ENCODE measurements at places on chromosomes 7 and 10.

- DNase-seq = no peak
Observed at GRCh38 chr10:128092454-128092853, 33.8 kb downstream of the MKI67 start.

DNA sequence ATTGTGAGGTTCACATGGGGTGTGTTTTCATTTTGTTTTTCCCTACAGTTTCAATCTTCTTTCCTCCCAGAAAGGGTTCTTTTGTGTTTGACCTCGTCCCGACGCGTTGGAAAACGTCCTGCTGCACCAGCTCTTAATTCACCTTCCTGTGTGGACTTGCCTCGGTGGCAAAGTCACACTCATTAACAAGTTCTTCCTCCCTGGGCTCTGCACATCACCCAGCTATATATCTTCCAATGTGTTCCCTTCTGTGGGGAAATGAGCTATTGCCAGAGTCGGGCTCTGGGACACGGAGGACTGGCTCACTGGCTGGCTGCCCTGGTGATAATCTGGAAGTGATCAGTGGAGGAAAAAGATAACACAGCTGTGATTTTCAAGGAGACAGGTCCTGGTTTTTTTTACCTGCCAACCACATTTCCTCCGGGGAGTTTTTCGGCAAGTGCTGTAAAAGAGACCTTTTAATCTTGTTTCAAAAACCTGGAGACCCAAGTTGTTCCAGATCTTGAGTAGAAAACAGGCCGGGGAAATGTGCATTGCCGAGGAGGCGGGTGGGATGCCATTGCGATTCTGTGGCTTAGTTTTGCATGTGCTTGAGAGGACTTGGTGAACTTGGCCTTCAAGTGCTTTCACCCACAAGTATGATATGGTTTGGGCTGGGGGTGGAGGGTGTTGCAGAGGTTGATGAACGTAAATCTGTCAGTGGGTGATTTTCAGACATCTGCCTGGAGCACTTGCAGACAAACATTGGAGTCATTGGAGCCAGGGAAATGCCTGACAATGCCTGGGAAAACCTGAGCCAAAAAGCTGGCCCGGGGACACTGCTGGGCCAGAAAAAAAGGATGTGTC, 96.5 kb upstream of the CREB5 start:
- DNase-seq = no peak

DNA sequence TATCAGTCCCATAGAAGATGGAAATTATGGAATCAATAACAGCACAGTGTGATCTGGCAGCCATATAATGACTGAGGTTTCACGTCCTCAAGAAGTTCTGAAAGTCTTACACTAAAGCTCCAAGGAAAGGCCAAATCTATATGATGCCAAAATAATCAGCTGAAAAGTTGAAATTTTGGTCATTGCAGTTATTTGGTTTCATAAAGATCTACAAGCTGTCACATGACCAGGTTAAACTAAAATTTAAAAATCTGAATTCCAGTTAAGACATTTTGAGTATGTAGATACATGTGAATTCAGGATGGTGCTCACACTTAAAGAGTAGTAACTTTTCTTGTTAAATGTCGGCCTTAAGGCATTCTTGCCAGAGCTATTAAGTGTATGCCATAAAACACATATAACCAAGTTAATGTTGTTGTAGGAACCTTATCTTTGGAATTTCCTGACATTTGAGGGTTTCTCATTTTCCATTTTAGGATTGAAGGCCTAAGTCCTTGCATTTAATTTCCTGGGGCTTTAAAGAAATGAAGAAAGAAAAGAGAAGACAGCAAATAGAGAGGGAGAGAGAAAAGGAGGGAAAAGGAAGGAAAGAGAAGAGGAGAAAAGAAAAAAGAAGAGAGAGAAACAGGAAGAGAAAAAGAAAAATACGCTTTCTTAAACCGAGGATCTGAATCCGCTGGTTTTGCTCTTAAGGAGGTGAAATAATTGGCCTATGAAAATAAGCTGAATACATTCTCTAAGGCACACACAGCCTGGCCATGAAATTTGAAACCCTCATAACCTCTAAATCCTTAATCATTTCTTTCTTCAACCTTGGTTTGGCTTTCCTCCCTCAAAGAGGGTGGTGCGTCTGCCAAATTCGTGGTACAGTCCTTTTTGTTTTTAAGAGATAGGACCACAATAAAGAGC, 43.8 kb downstream of the DENND2A start:
- no peak for DNase-seq

DNA sequence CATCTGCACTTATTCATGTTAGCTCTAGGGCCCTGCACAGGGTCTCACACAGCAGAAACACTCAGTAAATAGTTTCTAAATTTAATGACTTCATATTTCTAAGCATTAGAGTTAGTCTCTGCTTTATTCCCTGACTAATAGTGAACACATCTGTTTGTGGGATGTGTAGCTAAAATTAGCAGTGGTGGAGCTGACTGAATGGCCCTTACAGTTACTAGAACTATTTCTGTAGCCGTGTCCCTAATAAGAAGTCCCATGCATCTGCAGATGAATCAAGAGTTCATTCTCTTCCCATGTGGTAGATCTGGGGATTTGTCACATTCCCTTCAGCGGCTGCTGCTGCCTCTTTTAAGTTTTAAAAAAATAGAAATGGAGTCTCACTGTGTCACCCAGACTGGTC, 11.7 kb downstream of the MAP3K8 start:
- no peak for DNase-seq

DNA sequence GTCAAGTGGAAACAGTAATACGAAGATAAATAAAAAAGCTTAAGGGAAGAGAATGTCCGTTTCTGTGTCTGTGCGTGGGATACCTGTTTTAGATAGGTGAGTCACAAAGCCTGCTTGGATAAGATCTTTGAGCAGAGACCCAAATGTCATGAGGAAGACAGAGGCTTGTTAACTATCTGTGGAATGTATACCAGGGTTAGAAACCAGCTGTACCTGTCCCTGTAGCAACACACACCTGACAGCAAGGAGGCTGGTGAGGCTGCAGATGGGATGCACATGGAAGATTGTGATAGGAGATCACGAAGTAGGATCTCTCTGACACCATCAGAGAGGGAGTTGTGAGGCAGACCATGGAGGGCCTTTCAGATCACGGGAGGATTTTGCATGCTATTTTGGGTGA, 105.3 kb downstream of the ARHGAP21 start:
- DNase-seq = no peak

DNA sequence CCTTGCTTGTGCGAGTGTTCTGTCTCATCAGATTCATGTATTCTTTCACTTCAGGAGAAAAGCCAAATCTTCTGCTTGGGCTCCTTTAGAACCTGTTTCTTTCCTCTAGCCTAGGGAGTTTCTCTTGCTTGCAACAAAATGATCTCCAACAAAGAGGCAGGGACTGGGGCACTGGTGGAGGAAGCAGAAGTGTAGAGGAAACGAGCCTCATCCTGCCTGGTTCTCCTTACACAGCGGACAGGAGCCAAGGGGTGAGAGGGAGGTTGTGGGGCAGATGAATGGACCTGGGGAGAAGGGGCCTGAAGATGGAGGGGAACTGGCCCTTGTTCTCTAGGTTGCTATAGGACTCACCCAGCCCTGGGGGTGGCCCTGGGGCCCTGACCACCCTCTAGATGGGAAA, 141.1 kb downstream of the PKD1L1 start:
- DNase-seq = no peak

DNA sequence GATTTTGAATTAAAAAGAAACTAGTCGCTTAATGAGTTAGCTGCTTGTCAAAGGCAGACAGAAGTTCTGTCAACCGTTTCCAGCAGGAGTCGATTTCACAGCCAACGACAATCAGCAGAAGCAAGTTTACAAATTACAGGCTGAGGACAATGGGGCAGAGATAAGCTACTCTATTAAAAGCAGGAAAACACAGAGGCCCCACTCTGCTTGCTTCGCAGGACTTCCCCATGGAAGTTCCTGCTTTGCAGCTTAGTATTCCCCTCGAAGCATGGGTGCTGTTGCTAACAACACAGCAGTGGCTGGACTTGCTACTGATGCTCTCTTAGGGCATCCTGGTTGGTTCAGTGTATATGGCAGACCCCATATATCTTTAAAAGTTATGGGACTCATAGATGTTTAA, 50.8 kb upstream of the KLF6 start:
- DNase-seq = no peak

DNA sequence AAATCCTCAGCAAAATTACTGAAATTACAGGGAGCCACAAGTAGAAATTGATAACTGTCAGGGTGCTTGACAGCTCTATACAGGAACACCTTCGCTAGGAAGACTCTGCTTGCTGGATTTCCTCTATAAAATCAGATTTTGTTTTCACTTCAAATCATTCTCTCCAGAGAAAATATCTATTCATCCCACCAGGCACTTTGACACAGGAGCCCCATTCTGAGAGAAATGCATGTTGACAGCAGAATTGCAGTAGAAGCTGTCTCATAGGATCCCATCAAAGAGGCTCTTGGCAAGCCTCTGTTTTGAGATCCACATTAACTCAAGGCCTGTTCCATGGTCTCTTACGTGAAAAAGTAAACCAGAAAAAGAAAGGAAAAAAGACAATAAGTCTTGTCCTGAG, 116.8 kb downstream of the PDE1C start:
- no peak for DNase-seq

GRCh38 chr7:178444-178843, 13.9 kb upstream of the FAM20C start:
- no peak for DNase-seq

- no peak for DNase-seq
Observed at GRCh38 chr7:43726466-43726865, 2.9 kb downstream of the COA1 start.

DNA sequence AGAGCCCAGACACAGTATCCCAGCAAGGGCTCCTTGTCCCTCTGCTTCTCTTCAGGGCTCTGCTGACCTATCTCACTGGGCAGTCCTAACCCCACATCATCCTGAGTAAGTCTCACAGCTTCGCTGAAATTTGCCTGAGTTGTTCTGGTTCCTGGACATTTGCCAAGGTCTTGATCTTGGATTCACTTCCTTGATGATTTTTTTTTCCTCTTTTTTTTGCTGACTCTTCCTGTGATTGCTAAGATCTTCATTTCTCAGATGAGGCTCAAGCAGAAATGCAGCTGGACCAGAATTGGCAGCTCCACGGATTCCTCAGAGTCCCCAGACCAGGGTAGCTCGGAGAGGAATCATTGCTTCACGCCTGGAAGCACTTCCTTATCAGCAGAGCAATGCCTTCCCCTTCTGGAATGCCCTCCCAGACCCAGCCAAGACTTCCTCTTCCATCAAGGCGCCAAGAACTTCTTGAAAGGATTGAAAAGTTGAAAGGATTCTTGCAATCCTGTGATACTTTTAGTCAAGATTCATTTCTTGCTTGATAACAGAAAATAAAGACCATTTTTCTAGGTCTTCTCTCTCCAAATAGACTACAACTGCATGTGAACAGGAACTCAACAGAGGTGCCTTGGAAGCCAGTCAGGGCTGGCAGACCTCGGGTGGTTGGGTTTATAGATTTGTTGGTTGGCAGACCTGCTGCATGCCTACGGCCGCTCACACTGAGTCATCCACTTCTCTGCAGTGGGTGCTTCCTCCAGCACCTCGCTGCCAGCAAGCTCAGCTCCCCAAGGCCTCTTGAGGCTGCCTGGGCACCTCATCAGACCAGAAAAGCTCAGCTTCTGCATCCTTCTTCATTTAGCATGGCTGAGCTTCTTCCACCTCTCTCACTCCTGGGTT, 8.8 kb upstream of the AFAP1L2 start:
- DNase-seq = no peak

DNA sequence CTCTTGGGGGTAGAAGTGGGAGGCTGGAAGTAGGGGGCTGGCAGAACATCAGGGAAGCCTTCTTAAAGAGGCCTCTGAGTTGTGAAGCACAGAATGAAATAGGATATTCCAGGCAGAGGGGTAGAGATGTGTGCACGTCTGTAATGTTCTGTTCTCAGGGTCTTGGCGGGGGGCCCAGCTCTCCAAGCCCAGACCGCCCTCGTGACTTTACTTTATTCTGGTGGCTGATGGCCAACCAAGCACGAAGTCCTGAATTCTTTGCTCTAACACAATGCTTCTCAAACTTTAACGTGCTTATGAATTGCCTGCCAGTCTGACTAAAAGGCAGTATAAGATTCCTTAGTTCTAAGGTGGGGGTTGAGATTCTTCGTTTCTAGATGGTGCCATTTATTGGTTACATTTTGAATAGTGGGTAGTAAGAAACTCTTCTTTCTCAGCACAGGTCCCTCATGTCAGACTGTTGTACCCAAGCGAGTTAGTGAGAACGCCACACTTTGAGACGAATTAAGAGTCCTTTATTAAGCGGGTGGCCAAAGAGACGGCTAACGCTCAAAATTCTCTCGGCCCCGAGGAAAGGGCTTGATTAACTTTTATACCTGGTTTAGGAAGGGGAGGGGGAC, 8.2 kb downstream of the PRXL2A start:
- no peak for DNase-seq

DNA sequence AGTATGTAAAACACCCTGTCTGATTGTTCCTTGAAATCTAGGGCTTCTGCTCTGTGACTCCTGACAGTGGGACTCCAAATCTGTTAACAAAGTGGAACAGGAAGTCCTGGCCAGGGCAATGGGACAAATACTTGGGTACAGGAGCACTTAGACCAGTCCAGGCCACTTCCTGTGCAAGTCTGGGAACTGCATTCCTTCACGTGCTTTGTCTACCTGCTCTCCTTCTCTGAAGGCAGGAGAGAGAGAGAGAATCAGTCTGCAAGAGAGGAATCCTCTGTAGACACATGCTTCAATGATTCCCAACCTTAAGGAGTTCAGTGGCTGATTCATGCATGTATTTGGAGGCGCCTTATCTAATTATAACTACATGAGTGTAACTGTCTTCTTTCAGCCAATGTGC, 530.2 kb downstream of the GATA3 start:
- no peak for DNase-seq

DNA sequence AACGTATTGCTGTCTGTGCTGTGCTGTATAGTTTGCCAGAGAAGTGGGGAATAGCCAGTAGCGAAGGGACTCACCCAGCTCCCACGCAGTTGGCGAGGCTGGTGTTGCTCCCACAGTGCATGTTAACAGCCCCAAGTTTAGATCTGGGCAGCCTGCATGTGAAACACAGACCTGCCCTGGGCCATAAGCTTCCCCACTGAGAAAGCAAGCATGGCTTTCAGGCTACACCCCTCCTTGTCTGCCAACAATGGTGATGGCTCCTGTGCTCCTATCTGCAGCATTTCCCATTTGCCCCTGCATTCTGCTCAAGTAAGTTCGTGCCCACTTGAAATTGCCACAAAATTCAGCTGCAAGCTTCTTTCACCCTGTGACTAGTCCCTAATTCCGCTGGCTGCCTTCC, 57.5 kb downstream of the IPMK start:
- DNase-seq = no peak

- DNase-seq = no peak
Observed at GRCh38 chr7:151131592-151132293, 35.8 kb downstream of the GBX1 start.
